Stimulated activated CD8-positive, alpha-beta memory T cell treated with anti-CD3 and anti-CD28 coated beads, Interleukin-15, amount 100 ng/mL, for 48 hours (primary cell): ENCODE measurements at places on chromosomes 2 and 18.

- no peak for DNase-seq
Observed at GRCh38 chr2:233489666-233490065, 76.9 kb downstream of the USP40 start.

GRCh38 chr2:232977438-232977971 is 35.6 kb downstream of the NGEF start:
- no peak for DNase-seq

DNA sequence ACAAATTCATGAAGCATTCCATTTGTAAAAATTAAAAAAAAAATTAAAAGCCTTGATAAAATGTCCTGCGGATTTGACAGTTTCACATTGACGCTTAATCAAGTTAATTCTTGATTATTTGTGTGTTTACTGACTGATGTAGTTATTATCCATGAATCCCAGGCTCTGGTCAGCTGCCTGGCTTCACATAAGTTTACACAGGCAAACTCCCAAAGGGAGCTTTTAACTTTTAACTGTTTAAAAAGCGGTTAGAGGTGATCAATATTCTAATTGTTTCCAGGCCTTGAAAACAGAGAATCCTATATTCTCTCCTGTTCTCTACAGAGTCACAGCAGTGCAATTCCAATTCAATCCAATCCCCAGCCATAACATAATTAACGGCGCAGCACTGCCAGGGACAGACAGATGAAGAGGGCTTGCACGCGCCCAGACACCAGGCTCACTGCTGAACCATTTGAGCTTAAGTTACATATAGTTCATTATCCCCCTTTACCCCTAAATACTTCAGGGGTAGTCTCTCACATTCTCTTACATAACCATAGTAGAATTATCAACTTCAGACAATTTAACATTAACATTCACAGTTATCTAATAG is 47.5 kb downstream of the ATP8B1 start:
- no peak for DNase-seq

DNA sequence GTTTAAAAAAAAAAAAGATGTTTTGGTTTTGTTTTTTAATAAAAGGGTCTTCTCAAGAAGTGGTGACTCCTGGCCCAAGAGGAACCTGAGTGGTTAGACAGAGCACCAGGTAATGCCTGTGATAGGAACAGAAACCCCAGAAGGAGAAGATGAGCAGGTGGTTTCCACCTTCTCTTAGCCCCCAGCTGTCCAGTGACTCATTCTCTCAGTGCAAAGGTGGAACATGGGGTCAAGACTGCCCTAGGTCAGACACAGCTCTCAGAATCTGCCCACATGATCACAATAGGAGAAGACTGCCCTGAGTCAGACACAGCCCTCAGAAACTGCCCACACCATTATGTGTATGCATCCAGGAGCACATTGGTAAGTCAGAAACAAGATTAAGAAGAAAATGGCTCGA is 61.8 kb downstream of the TBC1D8 start:
- DNase-seq = no peak

DNA sequence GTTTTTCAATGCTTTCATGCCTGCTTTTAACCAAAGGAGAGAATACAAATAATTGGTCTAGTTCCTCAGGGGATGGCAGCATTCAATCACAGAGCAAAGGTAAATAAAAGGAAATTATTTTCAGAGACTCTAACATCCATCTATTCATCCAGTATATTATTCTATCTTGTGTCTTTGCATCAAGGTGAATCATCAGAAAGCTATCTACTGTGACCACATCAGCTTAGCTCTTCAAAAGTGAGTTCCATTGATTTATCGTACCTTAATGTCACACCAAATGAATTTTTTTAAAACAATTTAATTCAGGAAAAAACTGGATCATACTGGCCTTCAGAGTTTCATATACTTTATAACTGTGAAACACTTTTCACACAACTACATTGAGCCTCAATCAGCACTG is 66.1 kb downstream of the CHN1 start:
- no peak for DNase-seq

- no peak for DNase-seq
Observed at GRCh38 chr2:114065731-114066130, 175.8 kb downstream of the ACTR3 start.

DNA sequence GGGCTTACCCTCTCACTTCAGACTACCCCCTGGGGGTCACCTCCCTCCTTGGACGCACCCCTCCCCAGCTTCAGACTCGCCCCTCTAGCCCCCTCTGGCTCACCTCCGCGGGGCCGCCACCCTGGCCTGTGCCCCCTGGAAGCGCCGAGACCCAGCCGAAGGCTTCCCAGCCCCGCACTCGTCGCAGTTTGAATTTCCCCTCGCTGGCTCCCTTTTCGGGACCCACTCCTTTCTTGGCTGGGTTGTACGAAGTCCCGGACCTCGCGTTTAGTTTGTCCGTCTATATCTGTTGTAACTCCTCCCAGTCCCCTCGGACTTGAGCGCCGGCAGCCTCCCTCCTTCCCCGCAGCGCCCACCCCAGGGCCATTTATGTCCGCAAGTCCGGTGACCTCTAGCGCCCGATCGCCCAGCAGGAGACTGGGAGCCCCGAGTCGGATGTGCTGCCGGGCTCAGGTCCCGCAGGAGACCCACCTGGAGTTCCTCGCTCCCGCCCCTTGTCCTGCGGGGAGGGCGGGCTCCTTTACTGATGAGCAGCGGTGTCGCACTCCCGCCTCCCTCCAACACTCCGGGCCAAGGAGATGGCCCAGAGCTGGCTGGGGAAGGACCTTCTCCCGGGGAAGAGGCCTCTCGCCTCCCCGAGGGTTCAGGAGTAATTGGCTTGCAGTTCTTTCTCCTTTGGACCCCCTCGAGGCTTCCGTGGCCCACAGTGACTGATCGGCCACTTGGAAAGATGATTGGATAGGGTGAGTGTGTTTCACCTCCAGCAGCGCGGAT is 692 bp upstream of the RAX start:
- no peak for DNase-seq

DNA sequence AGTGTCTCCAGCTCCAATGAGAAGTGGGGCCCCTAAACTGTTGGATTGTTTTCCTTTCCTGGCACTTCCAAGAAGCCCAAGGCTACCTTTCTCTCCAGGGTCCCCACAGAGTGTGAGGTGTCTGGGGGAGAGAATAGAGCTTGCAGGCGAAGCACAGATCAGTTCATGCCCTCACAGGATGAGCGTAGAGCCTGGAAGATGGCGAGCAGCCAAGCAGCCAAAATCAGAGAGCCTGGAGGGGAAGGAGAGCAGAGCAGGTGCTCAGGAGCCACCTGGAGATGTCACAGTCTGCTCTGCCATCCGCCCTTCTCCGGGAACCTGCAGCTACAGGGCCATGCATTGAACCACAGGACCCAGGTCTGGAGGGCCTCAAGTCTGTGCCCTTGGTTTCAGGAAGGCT is 54.7 kb upstream of the TCF7L1 start:
- DNase-seq = no peak

GRCh38 chr18:49563130-49563540 is 1.3 kb downstream of the LIPG start:
- no peak for DNase-seq

DNA sequence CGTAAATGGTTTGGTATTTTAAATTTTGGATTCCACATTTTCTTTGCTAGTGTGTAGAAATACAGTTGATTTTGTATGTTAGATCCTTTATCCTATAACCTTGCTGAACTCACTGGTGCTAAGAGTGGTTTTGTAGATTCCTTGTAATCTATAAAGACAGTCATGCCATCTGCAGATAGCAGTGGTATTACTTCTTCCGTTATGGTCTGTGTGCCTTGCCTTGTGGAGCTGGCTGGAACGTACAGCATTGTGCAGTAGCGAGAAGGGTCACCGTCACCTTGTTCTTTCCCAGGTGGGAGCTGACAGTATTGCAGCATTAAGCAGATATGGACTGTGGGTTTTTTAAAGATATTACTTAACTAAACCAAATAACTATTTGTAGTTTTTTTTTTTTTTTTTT is 33.7 kb downstream of the ATP9B start:
- no peak for DNase-seq

- DNase-seq = peak; percentile 13
Observed at GRCh38 chr2:230589497-230590015, 123.1 kb upstream of the CAB39 start.

- no peak for DNase-seq
Observed at GRCh38 chr2:38266382-38267061, 110.6 kb downstream of the ATL2 start.

GRCh38 chr2:55885127-55885943 is 38.2 kb downstream of the EFEMP1 start:
- DNase-seq = no peak

DNA sequence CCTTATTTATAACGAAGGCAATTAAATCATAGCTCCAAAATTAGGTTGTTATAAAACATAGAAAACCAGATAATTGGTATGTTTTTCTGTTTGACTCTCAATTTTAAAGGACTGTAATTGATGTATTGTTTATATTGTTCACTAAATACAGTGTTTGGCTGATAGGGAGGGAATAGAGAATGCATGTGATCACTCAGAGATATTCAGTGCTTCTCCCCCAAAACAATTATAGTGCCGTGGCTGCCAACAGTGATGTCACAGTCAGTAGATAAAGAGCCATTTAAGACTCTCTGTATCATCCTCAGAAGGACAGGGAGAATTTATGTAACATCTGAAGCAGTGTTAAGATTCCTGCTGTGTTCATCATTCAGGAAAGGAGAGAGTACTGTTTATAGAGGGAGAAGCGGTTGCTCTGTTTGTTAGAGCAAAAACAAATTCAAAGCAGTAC is 69.6 kb downstream of the PHLPP1 start:
- DNase-seq = no peak

- DNase-seq = no peak
Observed at GRCh38 chr2:74538881-74539339, 9.2 kb downstream of the HTRA2 start.

GRCh38 chr2:215748446-215748845 is 264.9 kb downstream of the MREG start:
- no peak for DNase-seq

GRCh38 chr2:54850171-54851122 is 127.0 kb downstream of the EML6 start:
- no peak for DNase-seq

- no peak for DNase-seq
Observed at GRCh38 chr18:47150824-47151366, 595 bp upstream of the HDHD2 start.

- no peak for DNase-seq
Observed at GRCh38 chr2:61016392-61017002, 1.0 kb upstream of the PEX13 start.

- no peak for DNase-seq
Observed at GRCh38 chr2:65654496-65654895, 222.1 kb upstream of the SPRED2 start.

GRCh38 chr2:173326806-173327205 is 27.9 kb upstream of the CDCA7 start:
- DNase-seq = no peak

GRCh38 chr2:139080244-139080643 is 300.1 kb upstream of the NXPH2 start:
- no peak for DNase-seq

- no peak for DNase-seq
Observed at GRCh38 chr2:232340171-232340935, 38.2 kb upstream of the ALPP start.

GRCh38 chr2:42450136-42450535 is 43.6 kb downstream of the KCNG3 start:
- no peak for DNase-seq

GRCh38 chr2:189581354-189582139 is 961 bp upstream of the SLC40A1 start:
- no peak for DNase-seq

GRCh38 chr2:25400576-25401216 is 59.0 kb upstream of the DNMT3A start:
- DNase-seq = no peak
